DMS79 treated with DMSO at 0.1 percent for 48 hours (cell line): ENCODE measurements at places on chromosomes 16 and 17.

GRCh38 chr17:39603304-39604016 is 4.3 kb downstream of the NEUROD2 start:
- no peak for DNase-seq

- no peak for DNase-seq
Observed at GRCh38 chr17:59491353-59492090, 73.9 kb upstream of the DHX40 start.

- DNase-seq, result no peak
Observed at GRCh38 chr17:31562376-31562840, 170.9 kb downstream of the RAB11FIP4 start.

DNA sequence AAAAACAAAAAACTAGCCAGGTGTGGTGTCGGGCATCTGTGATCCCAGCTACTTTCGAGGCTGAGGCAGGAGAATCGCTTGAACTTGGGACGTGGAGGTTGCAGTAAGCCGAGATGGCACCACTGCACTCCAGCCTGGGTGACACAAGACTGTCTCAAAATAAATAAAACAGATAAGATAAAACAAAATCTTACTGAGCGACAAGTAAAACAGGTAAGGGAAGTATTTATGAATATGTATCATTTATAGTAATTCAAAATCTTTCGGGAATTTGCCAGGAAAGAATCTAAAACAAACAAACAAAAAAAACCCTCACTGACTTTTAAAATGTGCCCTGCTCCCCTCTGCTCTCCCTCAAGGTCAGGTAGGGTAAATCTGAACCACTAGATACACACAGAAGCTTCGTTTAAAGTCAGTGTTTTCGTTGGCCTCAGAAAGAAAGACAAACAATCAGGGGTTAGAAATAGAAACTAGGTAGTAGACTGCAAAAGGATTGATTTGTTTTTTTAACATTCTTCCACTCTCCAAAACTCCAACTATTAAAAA is 2.1 kb downstream of the PRPSAP1 start:
- DNase-seq, result no peak

- no peak for DNase-seq
Observed at GRCh38 chr16:35565626-35566025, 2106.2 kb downstream of the TP53TG3F start.

- no peak for DNase-seq
Observed at GRCh38 chr17:75881678-75882454, 3.5 kb upstream of the TRIM47 start.

- DNase-seq, result no peak
Observed at GRCh38 chr17:56158915-56159825, 5.9 kb downstream of the ANKFN1 start.

GRCh38 chr16:68202091-68202519 is 33.8 kb downstream of the ESRP2 start:
- peak; percentile 20 for DNase-seq

- peak; percentile 57 for DNase-seq
Observed at GRCh38 chr16:30698816-30699614, at the start of gene SRCAP. SRCAP (plus strand) TSS chr16:30699171; CDS start chr16:30700825, 1,654 bp downstream.

GRCh38 chr17:76689859-76690258 is 20.9 kb downstream of the MXRA7 start:
- no peak for DNase-seq

DNA sequence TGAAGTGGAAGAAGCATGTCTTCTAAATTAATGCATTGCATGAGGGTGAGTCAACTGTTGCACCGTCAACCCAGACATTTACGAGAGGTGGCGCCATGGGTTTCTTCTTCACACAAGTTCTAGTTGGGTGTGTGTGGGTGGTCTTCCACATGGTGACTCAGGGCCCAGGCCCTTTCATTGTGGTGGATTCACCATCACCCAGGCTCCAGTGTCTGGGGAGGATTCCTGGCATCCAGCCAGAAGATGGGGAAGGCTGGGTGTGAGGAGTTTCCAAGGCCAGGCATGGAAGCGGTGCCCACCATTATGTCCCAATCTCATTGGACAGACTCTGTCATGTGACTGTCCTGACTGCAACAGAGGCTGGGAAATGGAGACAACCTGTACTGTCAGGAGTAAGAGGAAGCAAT is 21.4 kb upstream of the JPH3 start:
- DNase-seq, result no peak

DNA sequence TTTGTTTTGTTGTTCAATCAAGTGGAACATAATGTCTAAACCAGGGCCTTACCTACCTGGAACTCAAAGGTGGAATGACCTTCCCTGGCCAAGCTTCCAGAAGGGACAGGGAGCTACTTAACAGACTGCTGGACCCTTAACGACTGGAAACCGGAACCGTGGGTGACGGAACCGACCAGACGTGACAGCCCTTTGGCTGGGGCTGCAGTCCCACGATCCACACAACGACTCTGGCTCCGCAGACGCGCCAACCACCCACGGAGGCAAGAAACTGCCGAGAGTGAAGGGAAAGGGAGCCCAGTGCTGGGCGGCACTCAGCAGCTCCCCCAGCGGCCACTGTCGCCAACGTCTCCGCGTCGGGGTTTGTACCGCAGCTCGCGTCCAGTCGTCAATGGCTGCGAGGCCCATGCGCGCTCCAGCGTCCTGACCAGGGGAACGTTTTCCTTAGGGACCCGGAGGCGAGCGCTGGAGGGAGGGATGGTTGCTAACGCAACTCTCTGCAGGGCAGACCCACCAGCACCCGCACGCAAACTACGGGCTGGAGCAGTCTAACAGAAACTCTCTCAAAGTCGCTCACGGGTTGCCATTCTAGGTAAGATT is 5.5 kb upstream of the KIF22 start:
- no peak for DNase-seq

GRCh38 chr17:17835415-17836249 is 1.2 kb downstream of the SREBF1 start:
- no peak for DNase-seq

DNA sequence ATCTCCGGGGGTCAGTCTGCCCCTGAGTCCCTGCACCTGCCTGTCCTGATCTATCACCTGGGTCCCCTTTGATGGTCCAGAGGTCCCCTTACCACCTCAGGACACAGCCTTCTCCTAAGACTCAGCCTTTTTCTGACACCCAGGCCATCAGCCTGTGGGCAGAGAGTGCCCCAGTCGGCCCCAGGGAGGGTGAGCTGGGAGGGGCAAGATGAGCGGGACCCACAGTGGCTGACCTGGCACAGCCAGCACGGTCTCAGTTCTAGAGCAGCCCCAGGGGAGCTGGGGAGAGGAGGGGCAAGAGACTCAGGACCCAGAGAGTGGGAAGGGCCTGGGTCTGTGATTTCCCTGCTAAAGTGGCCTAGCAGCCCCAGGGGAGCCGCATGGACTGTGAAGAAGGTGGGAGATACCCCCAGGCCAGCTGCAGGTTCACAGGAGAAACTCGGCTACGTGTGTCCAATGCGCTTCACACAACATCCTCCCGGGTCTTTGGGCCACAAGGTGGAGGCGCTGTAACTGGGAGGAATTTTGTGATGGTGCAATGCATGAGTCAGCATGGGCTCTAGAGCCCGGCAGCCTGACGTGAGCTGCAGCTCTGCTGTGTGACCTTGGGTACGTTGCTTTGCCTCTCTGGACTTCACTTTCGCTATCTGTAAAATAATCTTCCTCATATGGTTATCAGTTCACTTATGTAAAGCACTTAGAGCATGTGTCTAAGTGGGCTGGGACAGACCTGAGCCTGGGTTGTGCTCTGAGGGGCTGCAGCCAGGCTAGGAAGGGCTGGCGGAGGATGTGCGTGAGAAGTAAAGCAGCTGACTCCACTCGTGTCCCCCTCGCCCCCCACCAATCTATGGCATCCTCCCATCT is 67.2 kb upstream of the LHX1 start:
- DNase-seq, result no peak

- no peak for DNase-seq
Observed at GRCh38 chr16:78571434-78571833, 472.0 kb downstream of the WWOX start.

- DNase-seq, result peak; percentile 95
Observed at GRCh38 chr16:5064915-5065314, 841 bp downstream of the C16orf89 start.

- DNase-seq, result peak; percentile 8
Observed at GRCh38 chr16:28297784-28298510, 5.6 kb downstream of the SBK1 start.

GRCh38 chr16:57098188-57098841 is 5.9 kb downstream of the CPNE2 start:
- DNase-seq, result no peak

GRCh38 chr16:23182679-23183542 is at the start of gene SCNN1G:
SCNN1G (plus strand) TSS chr16:23182745; CDS start chr16:23186272, 3,527 bp downstream.
- peak; percentile 68 for DNase-seq

- DNase-seq, result no peak
Observed at GRCh38 chr16:48946686-48947370, 334.8 kb downstream of the CBLN1 start.

DNA sequence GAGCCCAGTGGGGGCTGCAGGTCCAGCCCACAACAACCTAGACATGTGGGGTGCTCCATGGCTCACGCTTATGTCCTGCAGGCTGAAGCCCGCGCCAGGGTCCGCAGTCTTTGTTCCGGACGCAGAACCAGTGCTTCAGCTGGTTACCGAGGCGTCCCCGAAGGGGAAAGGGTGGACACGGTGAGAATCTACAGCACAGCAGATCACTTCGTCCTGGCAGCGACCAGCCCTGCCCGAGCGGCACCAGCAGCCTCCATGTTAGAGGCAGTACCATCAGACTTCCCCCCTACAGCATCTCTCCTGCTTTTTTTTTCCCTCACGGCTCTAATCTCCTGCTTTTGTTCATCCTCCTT is 1736.4 kb downstream of the TP53TG3F start:
- DNase-seq, result no peak

DNA sequence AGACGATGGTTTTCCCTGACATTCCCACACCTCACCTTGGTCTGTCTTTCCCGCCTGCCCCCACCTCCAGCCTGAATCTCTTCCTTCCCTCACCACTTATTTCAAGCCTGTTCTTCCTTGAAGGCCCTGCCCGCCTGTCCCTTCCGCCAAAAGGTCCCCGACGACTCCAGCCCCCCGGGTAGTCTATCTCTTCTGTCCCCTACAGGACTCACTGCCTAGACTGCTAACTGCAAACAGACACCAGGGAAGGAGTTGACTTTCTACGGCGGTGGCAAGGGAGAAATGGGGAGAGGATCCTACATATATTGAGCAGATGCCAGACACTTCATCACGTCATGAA is 53.7 kb downstream of the NT5M start:
- no peak for DNase-seq

DNA sequence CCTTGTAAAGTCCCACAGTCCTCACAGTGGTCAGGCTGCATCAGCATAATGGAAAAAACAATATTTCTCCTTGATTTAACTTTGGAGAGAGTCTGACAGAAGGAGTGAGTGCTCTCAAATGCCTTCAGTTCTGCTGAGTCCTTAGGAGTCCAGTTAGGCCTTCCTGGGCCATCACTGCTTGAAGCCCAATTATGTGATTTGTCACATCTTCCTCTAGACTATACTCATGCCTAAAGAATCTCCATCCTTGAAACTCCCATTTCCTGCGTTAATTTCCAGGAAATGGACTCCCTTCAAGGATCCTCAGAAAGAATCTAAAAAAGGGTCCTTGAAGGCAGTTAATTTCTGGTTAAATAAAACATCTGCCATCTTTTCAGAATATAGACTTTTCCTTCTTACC is 52.8 kb downstream of the SLFN5 start:
- DNase-seq, result no peak

- DNase-seq, result no peak
Observed at GRCh38 chr16:19844945-19845641, 39.6 kb downstream of the GPRC5B start.

DNA sequence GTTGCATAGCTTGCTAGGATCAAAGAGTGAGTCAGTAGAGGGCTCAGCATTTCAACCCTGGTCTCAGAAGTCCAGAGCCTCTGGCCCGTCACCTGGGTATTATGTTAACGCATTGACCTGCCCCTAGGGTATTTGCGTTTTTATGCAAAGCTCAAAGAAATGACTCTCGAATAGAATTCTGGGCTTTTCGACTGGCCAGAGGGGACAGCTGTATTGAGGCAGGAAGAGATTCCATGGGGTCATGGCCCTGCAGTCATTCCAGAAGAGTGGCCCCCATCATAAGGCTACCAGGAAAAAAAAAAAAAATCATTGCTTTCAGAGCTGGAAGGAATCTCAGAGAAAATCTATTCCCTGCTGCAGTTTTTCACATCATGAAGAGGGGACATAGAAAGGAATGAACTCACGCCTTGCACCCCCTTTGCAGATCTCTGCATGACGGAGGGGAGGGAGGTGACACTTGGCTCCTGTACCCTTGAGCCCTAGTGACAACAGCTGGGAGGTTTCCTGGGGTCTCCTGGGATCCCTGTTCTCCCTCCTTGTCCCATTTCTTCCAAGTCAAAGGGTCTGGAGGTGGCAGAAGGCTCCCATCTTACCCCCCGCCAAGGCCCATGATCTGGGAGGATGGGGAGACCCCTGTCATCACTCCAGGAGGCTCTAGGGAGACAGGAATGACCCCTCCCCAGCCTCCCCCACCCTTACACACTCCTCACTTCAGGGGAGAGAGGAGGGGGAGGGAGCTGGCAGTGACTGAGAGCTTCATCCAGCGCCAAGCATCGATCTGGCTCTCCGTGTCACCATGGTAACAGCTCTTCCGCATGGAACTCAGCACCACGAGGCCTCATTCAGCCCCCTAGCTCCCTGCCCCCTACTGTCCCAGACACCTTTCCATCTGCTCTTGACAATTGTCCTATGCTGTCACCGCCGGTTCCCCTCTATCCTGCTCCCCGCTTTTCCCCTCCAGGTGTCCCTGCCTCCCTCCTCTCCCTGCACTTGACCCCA is 35.8 kb downstream of the GP2 start:
- DNase-seq, result no peak

- no peak for DNase-seq
Observed at GRCh38 chr17:49889500-49889899, 41.6 kb upstream of the TAC4 start.

GRCh38 chr16:13507530-13507929 is 412.4 kb upstream of the ERCC4 start:
- no peak for DNase-seq

GRCh38 chr17:56289321-56289720 is 136.0 kb downstream of the ANKFN1 start:
- no peak for DNase-seq

DNA sequence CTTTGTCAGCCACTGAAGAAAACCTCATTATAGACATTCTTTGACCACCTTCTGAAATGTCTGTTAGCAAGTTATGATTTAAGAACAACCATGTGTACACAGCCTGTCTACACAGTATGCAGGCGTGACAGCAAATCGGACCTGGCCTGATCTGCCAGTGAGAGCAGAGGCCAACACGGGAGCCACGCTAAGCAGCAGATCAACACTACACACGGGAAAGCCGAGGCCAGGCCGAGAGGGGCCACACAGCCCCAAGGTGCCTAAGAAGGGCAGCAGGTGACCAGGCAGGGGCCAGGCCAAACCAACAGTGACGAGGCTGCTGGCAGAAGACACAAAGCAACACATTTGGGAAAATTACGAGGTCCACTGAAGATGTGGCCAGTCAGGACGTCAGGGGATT is 16.3 kb upstream of the FAAP100 start:
- no peak for DNase-seq

DNA sequence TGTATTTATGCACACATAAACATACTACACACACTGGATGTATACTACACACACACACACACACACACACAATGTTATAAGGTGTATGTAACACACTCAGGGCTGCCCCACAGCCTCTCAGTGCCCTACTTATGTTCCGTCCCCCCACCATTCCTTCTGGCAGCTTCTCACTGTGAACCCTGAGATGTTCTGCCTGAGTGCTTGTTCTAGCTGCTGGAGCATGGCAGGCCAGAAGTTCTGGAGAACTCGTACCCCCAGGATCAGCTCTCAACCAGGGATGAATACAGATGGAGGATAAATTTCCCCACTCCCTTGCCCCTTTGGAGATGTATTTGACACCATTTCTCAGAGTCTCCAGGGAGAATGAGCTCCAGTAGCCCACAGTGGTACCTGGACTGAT is 76.4 kb downstream of the CDH13 start:
- DNase-seq, result no peak

GRCh38 chr17:81102352-81102751 is 63.0 kb upstream of the PVALEF start:
- DNase-seq, result no peak
